Activated naive CD4-positive, alpha-beta T cell treated with anti-CD3 and anti-CD28 coated beads for 36 hours (primary cell): ENCODE measurements at places on chromosomes 4 and X.
A peak's percentile ranks its signal among the peaks of the same experiment; 100 is the strongest.

GRCh38 chr4:77798385-77798784, 20.8 kb downstream of the CNOT6L start:
- DNase-seq: no peak

- no peak for DNase-seq
These were observed 346.4 kb upstream of the FAM241A start for GRCh38 chr4:111798840-111799239.

GRCh38 chr4:20916106-20916505, 215.8 kb downstream of the PACRGL start:
- DNase-seq: peak; percentile 13

DNA sequence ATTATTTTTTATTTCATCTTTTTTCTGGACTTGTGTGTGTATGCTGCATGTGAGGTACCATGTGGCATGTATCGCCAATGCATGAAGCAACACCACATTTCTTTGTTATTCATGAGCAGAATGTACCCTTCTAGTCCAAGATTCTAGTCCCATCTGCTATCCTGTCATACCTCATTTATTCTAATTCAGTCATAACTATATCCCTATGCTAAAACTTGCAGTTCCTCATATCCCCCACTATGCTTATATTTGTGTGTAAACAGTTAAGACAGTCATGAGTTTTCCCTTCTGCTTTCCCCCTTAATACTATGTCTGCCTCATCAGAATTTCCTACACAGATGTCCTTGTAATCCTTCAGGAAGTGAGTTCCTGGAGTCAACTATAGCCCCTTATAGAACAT, 19.7 kb downstream of the OCRL start:
- no peak for DNase-seq

DNA sequence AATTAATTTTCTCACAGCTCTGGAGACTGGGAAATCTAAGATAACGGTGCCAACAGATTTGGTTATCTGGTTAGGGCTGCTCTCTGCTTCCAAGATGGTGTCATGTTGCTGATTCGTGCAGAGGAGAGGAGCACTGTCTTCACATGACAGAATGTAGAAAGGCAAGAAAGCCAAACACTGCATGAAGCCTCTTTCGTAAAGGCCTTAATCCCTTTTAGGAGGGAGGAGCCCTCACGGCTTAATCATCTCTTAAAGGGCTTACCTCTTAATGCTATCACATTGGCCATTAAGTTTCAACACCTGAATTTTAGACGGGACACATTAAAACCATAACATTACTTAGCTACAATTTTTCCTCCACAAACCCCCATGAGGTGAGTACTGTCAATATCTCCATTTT, 174.1 kb downstream of the COX18 start:
- no peak for DNase-seq

DNA sequence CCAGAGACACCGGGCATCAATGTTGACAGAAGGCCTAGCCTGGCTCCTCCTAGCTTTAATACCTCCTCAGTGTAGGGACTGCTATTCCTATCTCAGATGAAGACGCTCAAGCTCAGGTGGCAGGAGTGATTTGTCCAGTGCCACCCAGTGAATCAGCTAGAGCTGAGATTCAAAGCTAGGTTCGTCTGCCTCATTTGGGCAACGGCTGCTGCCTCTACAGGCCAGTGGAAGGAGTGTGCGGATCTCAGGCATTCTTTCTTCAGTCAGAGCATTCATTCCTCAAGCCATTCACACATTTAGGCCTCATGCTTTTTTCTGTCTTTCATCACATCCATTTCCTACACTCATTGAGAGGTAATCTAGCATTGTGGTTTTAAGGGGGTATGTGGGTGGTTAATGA, 7.3 kb downstream of the TSR2 start:
- DNase-seq: no peak

GRCh38 chr4:75495476-75495875, 18.7 kb downstream of the RCHY1 start:
- no peak for DNase-seq

DNA sequence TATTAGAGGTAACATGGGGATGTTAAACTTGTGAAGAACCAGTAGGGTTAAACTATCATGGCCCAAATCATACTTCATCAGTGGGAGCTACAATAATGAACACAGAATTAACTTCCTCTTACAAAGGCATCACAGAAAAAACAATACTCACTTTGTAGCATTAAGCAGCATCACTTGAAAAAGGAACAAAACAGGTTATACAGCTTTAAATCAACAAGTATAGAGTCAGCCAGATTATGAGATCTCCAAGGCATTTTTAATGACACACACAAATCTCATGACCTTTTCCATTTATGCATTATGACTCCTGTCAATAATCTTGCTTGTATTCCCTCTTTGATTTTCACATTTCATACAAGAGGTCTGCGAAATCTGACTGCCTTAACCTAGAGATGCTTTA, 18.3 kb downstream of the FBXL5 start:
- DNase-seq: no peak

GRCh38 chr4:29717287-29718057, 1002.7 kb upstream of the PCDH7 start:
- DNase-seq: no peak

DNA sequence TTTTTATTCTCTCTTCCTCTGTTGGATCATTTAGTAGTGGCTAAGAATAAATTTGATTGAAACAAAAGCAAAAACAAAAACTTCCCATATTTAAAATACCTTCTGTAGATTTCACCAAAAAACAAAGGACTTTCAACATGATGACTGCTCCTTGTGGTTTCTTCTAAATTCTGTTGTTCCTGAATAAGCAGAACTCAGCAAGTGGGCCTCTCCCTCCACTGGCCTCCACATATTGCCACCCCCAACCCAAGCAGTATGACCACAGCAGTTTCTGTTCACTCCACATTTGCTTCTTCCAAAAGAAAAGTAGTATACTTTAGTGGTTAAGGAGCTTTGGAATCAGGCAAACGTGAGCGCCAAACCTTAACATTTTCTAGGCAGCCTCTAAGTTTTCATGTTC, 114.7 kb downstream of the COX18 start:
- DNase-seq: no peak

DNA sequence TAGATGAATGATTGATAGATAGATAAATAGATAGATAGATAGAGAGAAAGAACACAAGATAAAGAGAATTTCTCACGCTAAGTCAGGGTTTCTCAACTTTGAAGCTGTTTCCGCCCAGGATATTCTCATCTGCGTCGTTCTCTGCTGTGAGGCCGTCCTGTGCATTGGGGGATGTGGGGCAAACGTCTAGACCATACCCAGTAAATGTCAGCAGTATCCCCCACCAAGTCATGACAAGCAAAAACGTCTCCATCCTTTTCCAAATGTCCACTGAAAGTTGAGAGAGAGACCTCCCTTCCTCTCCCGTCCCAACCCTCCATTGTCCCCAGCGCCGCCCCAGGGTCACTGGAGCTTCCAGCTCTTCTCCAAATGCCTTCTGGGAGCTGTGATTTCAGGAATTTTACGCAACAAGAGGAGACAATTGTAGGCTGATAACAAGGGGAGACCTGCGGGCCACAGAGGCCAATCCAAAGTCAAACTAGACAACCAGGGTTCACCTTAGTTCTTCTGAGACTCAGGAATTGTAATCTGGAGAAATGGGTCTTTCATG, 8.9 kb upstream of the CRLF2 start:
- DNase-seq: no peak

DNA sequence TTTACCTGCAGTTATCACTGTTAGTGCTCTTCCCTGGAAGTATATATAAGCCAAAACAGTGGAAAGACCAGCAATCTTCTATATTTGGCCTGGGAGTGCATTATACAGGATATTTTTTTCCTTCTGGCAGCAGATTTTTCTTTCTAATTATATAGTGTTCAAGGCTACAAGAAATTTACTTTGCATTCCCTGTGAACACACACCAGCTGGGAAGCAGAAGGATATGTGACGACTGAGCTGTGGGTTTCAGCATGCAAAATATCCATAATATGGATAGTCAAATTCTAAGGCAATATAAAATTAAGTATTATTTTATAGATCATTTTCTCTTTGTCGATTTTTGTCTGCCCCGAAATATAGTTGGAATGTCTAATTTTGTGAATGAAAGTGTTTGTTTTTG, 31.2 kb downstream of the GUCY1B1 start:
- DNase-seq: no peak

DNA sequence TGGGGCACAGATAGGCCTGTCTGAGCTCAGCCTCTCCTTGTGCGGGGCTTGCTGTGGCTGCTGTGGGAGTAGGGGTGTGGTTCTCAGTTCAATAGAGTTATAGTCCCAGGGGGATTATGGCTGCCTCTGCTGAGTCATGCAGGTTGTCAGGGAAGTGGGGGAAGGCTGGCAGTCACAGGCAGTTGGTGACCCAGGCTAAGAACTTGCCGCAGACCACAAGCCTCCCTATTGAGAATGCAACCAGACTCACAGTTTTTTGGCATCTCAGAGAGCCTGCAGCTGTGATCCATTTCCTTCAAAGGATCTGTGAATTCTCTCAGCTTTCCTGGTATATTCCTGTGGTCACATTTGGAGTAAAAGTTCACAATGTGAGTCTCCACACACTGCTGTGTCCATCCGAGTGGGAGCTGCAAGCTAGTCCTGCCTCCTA, 364.9 kb downstream of the ZNF674 start:
- DNase-seq: no peak

- no peak for DNase-seq
These were observed 73.6 kb downstream of the DCK start for GRCh38 chr4:71066737-71067716.

- DNase-seq: no peak
These were observed 139.1 kb downstream of the GPC3 start for GRCh38 chrX:133846311-133846710.

- no peak for DNase-seq
These were observed 170.9 kb downstream of the FRMPD4 start for GRCh38 chrX:12309040-12309743.

- no peak for DNase-seq
These were observed 2.3 kb upstream of the RNF212 start for GRCh38 chr4:1115528-1116293.

DNA sequence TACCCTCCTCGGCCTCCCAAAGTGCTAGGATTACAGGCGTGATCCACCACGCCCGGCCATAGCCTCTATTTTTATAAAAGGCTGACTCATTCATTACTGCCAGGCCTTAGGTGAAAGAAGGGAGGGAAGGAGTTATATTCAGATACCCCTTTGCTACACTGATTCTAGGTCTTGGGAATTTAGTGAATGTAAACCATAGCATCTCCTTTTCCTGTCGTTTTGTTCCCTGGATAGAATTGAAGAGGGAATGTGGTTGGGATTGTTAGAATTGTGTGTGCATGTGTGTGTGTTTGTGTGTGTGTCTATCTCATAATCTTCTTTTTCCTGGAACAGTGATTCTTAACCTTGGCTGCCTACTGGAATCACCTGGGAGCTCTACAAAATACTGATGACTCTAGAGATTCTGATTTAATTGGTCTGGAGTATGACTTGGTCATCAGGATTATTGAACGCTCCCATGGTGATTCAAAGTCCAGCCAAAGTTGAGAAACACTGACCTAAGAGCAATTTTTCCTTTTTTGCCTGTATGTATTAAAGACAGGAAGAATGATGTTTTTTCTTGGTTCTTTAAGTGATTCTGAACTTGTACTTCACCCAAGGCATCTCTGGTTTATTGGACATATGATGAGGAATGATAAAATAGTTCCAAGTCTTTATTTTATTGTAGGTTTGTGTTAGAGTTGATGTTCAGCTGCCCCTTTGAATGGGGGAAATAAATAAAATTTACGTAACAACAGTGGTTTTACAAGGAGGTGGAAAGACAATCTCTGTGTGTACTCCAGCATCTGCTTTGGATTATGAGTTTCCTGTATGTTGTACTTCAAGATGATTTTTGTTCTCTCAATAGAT, 37.0 kb downstream of the NAP1L5 start:
- DNase-seq: no peak

DNA sequence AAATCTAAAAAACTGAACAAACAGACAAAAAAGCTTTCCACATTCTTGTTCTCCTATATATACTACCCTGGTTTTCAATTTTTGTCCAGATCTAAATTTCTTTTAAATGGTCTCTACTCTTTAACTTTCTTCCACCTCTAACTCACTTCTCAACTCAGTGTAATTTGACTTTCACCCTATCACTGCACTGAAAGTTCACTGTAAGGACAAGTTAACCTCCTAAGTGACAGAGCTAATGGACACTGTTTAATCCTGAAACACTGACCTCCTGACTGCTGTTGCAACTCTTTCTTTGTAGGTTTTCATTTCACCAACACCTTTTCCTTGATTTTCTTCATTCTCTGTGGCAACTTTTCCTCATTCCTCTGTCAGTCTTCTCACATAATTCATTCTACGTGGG, 50.0 kb downstream of the ATOH1 start:
- no peak for DNase-seq

DNA sequence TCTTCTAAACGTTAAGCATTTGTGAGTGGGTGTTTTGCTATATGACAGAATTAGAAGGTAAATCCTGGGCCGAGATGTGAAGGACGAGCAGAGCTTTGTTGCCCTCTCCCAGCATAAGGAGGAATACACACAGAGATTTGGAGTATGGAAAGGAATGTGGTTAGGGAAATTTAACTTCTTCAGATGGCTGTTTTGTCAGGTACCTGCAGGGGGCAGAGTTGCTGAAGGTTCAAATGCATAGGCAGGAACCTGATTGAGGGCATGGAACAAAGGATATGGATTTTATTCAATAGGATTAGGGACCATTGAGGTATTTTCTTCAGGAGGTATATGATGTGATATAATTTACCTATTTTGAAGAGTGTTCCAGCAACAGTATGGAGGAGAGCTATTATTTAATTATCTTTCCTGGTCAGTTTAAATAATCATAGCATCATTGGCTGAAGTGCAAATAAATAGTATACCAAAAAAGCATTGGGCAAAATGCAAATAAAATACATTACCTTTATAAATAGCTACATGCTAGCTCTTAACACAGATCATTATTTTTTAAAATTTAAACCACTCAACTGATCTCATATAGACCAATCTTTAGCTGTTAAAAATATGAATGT, 143.6 kb downstream of the SLIT2 start:
- peak; percentile 46 for DNase-seq
